ENCODE measurements at places on chromosomes 1 and 21.

DNA sequence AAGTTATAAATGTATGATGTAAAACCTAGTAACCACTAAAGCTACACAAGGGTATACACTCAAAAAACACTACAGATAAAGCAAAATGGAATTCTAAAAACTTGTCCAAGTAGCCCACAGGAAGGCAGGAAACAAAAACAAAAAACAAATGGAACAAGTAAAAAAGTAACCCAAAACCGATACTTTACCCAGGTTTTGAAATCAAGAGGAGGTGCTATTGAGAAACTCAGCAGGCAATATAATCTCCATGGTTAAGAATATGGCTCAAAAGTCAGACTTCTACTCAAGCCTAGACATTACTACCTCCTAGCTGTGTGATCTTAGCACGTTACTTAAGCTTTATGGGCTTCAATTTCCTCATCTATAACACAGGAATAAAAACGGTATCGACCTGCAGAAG lies 13.3 kb downstream of the RBBP5 start:
- DNase-seq, result no peak

GRCh38 chr1:7648761-7649384 lies 122.2 kb upstream of the VAMP3 start:
- no peak for DNase-seq

DNA sequence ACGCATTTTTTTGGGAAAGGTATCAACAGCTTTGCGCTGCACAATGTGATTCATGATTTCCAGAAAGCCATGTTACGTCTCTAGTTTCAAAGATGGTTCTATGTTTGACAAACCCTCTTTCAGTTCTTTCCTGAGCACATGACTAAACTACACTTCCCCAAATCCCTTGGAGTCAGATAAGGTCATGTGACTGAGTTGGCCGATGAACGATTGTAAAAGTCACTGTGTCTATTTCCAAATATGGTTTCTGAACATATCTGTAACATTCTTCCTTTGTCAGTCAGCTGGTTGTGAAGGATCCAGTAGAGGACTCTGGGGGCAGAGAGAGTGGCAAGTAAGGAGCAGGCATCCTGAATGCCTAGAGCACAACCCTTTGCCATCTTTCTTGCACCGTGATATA lies 35.4 kb downstream of the TMPRSS15 start:
- DNase-seq, result no peak

- no peak for DNase-seq
Observed at GRCh38 chr1:225435957-225436392, 8.1 kb upstream of the LBR start.

GRCh38 chr1:65174585-65174984 lies 26.6 kb downstream of the AK4 start:
- DNase-seq, result no peak

- no peak for DNase-seq
Observed at GRCh38 chr21:24545807-24546361, 1061.4 kb downstream of the MRPL39 start.

- no peak for DNase-seq
Observed at GRCh38 chr1:60388092-60388987, 314.8 kb upstream of the C1orf87 start.

DNA sequence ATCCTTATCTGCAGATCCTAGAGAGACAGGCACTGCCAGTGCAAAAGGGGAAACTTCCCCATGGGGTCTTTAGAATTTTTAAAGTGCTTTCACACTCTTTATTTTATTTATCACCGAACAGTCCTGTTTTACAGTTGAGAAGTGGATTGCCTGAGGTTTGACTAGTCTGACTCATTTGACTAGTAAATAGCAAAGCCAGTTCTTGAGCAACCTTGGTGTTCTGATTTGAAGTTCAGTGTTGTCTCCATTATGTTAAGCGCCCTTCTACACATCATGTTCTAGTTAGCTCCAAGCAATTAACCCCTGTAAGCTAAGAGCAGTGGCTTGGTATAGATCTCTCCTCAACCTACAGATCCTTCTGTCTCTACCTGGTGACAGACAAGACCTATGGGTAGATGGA lies 262.9 kb downstream of the CACNA1E start:
- DNase-seq, result no peak

DNA sequence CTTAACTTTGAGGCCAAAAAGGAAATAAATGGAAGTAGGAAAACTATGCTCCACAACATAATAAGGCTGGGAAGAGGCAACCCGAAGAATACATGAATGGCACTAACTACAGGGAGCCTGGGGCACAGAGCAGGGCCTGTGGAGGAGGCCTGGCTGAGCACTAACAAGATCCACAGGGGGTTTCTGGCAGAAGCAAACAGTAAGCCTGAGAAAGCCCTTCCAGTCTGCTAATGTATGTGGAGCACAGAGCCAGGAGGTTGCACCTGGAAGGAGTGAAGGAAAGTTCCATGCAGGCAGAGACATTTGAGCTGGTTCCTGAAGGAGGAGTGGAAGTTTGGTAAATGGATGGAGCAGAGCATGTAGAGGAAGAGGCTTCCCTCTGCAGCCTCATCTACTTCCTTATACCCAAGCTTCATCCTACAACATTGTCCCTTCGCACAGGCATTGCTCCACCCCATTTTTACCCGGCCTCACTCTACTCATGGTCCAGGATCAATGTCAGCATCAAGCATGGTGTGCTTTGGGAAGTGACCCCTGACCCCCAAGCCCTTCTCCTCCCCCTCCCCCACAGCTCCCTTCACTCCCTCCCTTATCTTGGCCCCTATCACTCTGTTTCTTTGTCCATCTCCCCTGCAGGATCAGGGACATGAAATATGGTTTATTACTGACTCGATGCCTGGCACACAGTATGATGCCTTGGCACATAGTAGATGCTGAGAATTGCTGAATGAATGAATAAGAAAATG lies 23.3 kb downstream of the SHISA4 start:
- DNase-seq, result no peak

- no peak for DNase-seq
Observed at GRCh38 chr1:236530959-236531358, 7.2 kb downstream of the LGALS8 start.

DNA sequence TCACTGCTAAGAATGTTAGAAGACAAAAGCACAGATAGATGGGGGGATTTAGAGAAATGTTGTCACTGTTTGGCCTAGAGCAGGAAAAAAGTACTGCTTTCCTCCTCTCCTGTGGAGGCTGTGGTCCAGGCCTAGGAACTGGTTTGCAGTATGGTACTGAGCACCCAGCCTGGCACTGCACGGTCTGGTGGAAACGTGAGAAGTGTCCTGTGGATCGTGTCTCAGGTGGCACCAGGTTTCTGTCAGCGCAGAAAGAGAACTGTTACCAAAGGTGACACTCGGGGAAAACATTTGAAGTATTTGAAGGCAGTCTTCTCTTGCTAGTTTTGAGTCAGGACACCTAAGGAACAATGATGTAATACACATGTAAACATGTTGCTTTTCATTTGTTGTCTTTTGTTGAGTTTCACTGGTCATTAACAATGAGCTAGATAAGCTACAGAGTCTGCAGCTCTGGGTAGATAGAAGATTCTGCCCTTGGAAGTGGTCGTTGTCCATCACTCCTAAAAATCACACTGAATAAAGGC lies 63.0 kb downstream of the B3GALNT2 start:
- no peak for DNase-seq

GRCh38 chr21:25916226-25916625 lies 181.5 kb downstream of the GABPA start:
- no peak for DNase-seq

GRCh38 chr1:55833529-55834091 lies 618.4 kb upstream of the USP24 start:
- DNase-seq, result no peak

DNA sequence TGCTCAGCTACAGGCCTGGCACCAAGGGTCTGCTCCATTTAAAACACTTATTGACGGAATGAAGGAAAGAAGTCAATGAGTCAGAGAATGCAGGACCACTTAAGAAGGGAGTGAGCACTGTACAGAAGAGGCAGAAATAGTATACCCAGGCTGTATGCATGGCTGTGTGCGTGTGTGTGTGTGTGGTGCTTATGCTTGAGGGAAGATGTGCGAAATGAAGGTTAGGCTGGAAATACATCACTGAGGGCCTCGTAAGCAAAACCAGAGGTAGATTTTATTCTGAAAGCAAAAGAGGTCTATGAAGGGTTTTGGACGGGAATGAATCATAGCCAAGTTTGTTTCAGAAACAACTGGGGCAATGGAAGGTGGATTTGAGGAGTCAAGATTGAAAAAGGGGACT lies 9.7 kb upstream of the ADGRB2 start:
- no peak for DNase-seq

DNA sequence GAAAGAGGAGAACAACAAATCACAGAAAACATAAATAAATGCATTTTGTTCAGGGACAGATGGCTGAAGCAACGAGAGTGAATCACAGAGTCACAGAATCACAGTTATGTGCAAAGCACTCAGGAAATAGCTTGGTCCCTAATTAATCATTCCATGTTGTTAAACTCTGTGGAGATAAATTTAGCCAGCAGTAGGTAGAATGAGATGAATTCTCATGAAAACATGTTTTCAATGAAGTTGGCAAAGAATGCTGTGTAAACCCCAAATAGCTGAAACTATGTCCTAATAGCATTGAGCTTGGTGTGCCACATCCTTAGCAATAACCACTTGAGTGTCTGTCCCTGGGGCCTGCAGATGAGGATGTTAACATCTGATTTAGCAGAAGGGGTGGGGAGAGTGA lies 20.4 kb downstream of the LEPR start:
- no peak for DNase-seq

GRCh38 chr1:64147759-64148158 lies 55.7 kb upstream of the UBE2U start:
- no peak for DNase-seq

- DNase-seq, result no peak
Observed at GRCh38 chr1:3708791-3709190, 43.5 kb upstream of the CCDC27 start.

DNA sequence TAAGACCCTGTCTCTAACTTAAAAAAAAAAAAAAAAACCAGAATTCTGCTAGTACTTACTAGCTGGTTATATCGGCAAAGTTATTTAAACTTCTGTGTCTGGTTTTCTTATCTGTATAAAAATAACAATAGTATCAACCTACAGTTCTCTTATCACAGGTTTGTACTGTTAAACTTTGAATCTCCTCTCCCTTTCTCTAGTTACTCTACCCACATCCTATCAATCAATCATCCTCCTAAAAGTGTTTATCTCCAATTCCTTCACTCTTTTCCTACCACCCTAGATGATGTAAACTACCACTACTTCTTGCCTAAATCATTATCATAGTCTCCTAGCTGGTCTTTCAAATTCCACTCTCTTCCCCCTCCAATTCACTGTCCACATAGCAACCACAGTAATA lies 27.6 kb downstream of the USP33 start:
- DNase-seq, result no peak

GRCh38 chr1:246497331-246497915 lies 9.7 kb downstream of the SMYD3 start:
- DNase-seq, result no peak

DNA sequence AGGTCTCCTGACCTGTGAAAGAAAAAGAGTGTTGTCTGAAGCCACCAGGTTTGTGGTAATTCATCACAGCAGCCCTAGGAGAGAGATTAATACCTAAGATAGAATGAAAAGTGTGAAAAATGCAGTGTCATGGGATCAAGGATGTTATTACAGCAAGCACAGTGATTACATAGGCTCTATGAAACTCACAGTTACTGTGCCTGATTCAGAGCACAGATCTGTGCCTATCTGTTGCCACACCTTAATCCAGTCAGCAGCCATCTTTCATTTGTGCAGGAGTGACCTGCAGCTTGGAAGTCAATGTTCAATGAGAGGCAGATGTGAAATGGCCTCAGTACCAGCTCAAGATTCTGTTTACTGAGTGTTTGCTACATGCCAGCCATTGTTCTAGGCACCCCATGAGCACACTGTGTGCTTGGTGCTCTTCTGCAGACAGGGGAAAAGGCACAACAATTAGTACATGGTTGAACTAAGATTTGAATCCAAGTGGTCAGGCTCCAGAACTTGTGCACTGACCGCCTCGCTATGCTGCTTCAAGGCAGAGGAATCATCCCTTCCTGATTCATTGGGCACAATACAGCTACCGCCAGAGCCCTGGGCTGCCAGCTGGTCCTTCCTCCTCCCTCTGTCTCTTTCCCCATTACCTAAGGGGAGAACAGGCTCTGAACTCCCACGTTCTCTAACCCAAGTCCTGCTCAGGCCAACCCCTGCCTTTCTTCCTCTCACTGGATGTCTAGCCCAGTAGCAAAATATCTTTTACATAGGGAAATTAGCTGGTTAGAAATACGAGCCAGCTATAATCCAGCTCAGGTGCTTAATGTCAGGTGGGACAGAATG lies 56.3 kb upstream of the NEK2 start:
- no peak for DNase-seq

DNA sequence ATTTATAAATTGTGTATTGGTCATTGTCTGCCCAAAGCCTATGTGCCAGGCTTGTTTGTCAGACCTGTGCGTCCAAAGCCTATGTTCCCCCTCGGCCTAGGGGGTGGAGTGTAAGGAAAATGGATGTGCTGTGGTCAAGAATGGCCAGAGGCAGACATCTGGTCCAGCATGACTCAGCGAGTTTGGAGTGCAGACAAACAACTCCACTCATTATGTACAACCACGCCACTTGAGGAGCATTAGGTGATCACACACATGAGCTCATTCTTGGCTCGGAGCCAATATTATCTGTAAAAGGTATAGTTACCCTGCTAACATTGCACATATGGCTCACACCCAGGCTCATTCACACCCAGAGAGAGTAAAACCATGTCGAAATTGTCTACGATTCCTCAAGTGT lies 1047.6 kb upstream of the ADGRL4 start:
- DNase-seq, result no peak

DNA sequence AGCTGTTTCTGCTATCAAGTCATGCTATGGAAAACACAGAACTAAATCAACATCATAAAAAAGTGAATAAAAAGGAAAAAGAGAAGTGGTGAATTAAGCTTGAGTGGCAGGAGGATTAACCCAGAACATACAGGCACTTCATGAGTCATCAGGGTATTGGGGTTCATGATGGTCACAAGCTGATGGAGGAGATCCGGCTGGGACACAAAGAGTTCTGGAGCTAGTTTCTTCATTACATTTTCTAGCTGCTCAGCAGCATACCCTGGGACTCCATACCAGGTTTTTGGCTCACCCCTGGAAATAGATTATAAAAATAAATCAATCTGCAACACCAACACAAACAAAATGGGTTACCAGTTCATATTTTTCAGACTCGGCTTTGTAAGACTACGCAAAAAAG lies 42.5 kb upstream of the SYT2 start:
- DNase-seq, result no peak

GRCh38 chr1:155671750-155672149 lies 16.8 kb downstream of the YY1AP1 start:
- no peak for DNase-seq

DNA sequence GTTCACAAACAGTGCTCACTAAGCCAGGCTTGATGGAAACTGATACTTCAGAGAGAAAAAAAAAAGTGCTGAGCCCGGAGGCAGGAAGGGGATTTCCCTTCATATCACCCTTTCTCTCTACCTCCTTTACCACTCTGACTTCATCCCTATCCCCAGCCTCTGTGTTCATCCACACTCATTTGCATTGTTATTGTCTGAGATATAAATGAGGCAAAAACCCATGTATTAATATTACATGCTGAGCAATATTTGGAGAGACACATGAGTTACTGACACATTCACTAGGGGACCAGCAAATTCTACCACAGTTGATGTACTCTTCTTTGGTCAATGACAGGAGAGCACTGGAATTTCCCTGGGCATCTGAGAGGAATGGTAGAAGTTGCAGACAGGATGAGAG lies 175.8 kb downstream of the TNFSF18 start:
- DNase-seq, result no peak

- DNase-seq, result no peak
Observed at GRCh38 chr21:34227386-34227852, 136.4 kb upstream of the KCNE2 start.

- no peak for DNase-seq
Observed at GRCh38 chr1:188164459-188164858, 1335.7 kb downstream of the PLA2G4A start.

Data from D721Med (cell line).